ENCODE measurements at places on chromosomes 7 and 10. TPM values are rescaled to one million over a fixed set of nuclear protein-coding genes. Genes with fewer than 3 reads are reported as not detected.

The ATP6V0A4 gene
- total RNA-seq, result not detected

The NUTM2A gene
- total RNA-seq, result 0.51 TPM

The HOXA2 gene
- total RNA-seq, result 1.0 TPM

The CYP2C8 gene
- total RNA-seq, result 0.17 TPM

The AKR1C3 gene
- 44.3 TPM for total RNA-seq

The POR gene
- total RNA-seq, result 105 TPM

The PLCE1 gene
- total RNA-seq, result 0.33 TPM

The FAM13C gene
- 3.9 TPM for total RNA-seq

The CRTAC1 gene
- not detected for total RNA-seq

The SNCG gene
- 8.7 TPM for total RNA-seq

The CNTNAP2 gene
- total RNA-seq, result not detected

The CLDN3 gene
- total RNA-seq, result not detected

The TAS2R4 gene
- total RNA-seq, result 1.5 TPM

The PTN gene
- 13.9 TPM for total RNA-seq

The GIMAP8 gene
- total RNA-seq, result under 0.01 TPM

The AS3MT gene
- total RNA-seq, result 8.1 TPM

The KLLN gene
- 0.66 TPM for total RNA-seq

The HTR5A gene
- total RNA-seq, result not detected

The FFAR4 gene
- not detected for total RNA-seq

The SPDYE6 gene
- not detected for total RNA-seq

The RNLS gene
- total RNA-seq, result 11.3 TPM

The PLEKHS1 gene
- total RNA-seq, result not detected

The SRRM3 gene
- total RNA-seq, result 1.0 TPM

The GNGT1 gene
- not detected for total RNA-seq

The CUEDC2 gene
- 60.8 TPM for total RNA-seq

The FAM25C gene
- not detected for total RNA-seq

The EEF1AKMT2 gene
- total RNA-seq, result 14.4 TPM

The KIAA1549 gene
- total RNA-seq, result 0.77 TPM

The CTNNA3 gene
- total RNA-seq, result under 0.01 TPM

The GHRHR gene
- total RNA-seq, result not detected

The HMX2 gene
- total RNA-seq, result not detected

The CHPF2 gene
- total RNA-seq, result 46.7 TPM

The LIPJ gene
- 0.26 TPM for total RNA-seq

The TECTB gene
- total RNA-seq, result not detected

The SAMD9 gene
- 14.6 TPM for total RNA-seq

The SUN3 gene
- total RNA-seq, result not detected

The C10orf143 gene
- 2.0 TPM for total RNA-seq

The FGL2 gene
- total RNA-seq, result 97.6 TPM

The IMMP2L gene
- total RNA-seq, result 14.6 TPM

The GPR26 gene
- total RNA-seq, result not detected

The CLCN1 gene
- under 0.01 TPM for total RNA-seq

The ADAMTS14 gene
- 1.8 TPM for total RNA-seq

The OR2A5 gene
- total RNA-seq, result not detected

The RSU1 gene
- total RNA-seq, result 28.5 TPM

The TBATA gene
- not detected for total RNA-seq

The PRLHR gene
- not detected for total RNA-seq

The MUC3A gene
- not detected for total RNA-seq

The LZTS2 gene
- total RNA-seq, result 129 TPM

The COL28A1 gene
- under 0.01 TPM for total RNA-seq

The UPK3BL2 gene
- 1.0 TPM for total RNA-seq

The PDLIM1 gene
- 24.3 TPM for total RNA-seq

The FRG2B gene
- total RNA-seq, result not detected

The WDR86 gene
- total RNA-seq, result 1.0 TPM

The UBN2 gene
- total RNA-seq, result 5.9 TPM

The AOAH gene
- total RNA-seq, result not detected

The ZNHIT1 gene
- 62.9 TPM for total RNA-seq

Measured in fibroblast of lung (primary cell).